ENCODE measurements at places on chromosomes 5 and 9.

DNA sequence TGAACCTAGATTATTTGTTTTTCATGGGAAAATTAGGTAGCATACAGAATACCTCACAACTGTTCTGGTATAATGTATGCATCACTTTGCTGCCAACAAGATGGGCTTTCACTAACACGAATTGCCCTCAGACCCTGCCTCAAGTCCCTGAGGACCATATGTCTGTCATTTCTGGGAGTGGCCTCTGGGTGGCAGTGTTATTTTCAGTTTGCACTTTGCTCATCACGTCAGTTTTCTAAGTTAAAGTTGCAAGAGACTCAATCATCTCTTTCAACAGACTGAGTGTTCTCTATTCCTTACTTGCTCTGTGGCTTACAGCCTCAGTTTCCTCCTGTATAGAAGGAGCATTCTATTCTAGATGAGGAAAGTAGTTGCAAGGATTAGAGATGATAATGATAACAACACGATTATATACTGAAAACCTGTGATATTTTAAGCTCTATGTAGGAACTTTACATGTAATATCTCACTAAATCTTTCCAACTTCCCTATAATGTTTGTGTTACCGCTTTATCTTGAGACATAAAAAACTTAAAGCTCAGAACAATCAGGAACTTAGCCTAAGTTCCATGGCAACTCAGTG, 55.7 kb downstream of the TSSK1B start:
- peak; percentile 42 for DNase-seq
- no peaks in the 10 kb centered on the region for H3K36me3 ChIP-seq
- H3K27ac ChIP-seq = no peak overlapping the region
- no peaks in the 10 kb centered on the region for H3K27me3 ChIP-seq

DNA sequence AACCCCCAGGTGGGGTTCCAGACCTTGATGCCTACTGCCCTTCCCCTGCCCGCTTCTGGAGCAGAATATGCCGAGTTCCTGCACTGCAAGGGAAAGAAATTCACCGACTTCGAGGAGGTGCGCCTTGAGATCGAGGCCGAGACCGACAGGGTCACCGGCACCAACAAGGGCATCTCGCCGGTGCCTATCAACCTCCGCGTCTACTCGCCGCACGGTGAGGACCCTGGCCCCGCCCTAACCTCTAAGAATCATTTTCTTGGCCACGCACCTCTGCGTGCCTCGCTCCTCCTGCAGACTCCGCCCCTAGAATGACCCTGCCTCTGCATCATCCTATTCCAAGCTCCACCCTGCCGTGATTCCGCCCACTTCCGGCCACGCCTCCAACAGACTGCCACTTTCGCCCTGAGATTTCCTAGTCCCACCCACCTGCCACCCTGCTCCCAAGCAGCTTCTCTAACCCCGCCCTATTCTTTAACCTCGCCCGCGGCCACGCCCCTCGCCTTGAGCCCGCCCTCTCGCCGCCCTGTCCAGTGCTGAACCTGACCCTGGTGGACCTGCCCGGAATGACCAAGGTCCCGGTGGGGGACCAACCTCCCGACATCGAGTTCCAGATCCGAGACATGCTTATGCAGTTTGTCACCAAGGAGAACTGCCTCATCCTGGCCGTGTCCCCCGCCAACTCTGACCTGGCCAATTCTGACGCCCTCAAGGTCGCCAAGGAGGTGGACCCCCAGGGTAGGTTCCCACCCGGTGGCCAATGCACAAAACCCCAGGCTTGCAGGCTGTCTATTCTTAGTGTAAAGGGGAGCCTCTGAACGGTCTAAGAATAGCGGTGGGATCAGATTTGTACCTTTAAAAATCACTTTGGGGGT, 15.6 kb downstream of the DNM1 start:
- DNase-seq = peak; percentile 100
- H3K4me1 ChIP-seq = peaks cover 62% of the 10 kb centered on the region
- peaks cover 6% of the 10 kb centered on the region for H3K36me3 ChIP-seq
- H3K27ac ChIP-seq = peak overlapping the region; percentile 43
- H3K4me3 ChIP-seq = peak overlapping the region; percentile 26
- H3K27me3 ChIP-seq = no peaks in the 10 kb centered on the region

DNA sequence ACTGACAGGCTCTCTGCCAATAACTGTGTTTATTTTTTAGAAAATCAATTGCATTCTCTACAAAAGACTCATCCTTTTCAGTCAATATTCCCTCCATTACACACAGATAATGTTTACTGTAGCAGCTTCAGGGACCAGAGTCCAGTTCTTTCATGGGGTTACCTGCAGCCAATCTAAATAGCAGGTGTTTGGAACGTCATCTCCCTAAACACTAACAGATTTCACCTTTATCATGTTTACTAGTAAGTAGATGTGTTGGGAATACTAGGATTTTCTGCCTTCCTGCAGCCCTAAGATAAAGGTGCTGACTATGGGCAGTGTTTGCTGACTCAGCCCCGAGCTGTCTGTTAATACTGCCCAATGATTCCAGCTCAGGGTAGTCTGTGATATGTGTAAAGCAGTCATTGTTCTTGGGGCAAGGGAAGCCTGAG, 447.0 kb downstream of the KIF4B start:
- H3K36me3 ChIP-seq = no peaks in the 10 kb centered on the region
- no peak overlapping the region for H3K4me3 ChIP-seq
- no peaks in the 10 kb centered on the region for H3K27me3 ChIP-seq
- no peak for DNase-seq
- no peak overlapping the region for H3K27ac ChIP-seq

DNA sequence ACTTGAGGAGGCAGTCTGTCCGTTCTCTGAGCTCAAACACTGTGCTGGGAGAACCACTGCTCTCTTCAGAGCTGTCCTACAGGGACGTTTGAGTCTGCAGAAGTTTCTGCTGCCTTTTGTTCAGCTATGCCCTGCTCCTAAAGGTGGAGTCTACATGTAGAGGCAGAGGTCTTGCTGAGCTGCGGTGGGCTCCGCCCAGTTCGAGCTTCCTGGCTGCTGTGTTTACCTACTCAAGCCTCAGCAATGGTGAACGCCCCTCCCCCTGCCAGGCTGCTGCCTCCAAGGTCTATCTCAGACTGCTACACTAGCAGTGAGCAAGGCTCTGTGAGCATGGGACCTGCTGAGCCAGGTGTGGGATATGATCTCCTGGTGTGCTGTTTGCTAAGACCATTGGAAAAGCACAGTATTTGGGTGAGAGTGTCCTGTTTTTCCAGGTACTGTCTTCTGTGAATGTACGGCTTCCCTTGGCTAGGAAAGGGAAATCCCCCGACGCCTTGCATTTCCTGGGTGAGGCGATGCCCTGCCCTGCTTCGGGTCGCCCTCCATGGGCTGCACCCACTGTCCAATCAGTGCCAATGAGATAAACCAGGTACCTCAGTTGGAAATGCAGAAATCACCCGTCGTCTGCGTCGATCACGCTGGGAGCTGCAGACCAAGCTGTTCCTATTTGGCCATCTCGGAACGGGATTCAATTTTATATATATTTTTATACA, 58.5 kb downstream of the CNTRL start:
- no peak overlapping the region for H3K27ac ChIP-seq
- H3K36me3 ChIP-seq = peaks cover 17% of the 10 kb centered on the region
- DNase-seq = peak; percentile 34

DNA sequence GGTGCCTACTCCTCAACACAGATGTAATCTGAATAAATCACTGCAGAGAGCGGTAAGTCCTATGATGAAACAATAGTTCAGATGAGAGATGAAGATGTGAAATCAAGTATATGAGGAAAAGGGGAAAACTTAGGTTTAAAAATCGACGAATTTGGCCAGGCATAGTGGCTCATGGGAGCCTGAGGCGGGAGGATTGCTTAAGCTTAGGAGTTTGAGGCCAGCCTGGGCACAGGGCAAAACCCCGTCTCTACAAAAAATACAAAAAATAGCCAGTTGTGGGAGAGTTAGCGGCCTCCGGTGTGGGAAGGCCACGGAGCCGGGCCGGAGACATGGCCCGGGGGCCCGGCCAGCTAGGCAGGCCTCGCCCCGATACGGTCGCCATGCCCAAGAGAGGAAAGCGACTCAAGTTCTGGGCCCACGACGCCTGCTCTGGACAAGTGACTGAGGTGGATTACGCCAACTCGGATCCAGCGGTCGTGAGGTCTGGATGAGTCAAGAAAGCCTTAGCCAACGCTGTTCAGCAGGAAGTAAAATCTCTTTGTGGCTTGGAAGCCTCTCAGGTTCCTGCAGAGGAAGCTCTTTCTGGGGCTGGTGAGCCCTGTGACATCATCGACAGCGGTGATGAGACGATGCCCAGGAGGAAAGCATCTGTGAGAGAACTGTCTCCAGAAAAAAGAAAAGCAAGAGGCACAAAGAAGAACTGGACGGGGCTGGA, 62.8 kb upstream of the SUB1 start:
- peaks cover 37% of the 10 kb centered on the region for H3K27me3 ChIP-seq
- no peak overlapping the region for H3K4me3 ChIP-seq
- DNase-seq = no peak
- H3K4me1 ChIP-seq = no peaks in the 10 kb centered on the region
- no peaks in the 10 kb centered on the region for H3K36me3 ChIP-seq
- H3K27ac ChIP-seq = no peak overlapping the region

GRCh38 chr5:34585601-34586104, 70.5 kb upstream of the RAI14 start:
- H3K27ac ChIP-seq = peak overlapping the region; percentile 29
- no peaks in the 10 kb centered on the region for H3K36me3 ChIP-seq
- no peak for DNase-seq
- no peak overlapping the region for H3K4me3 ChIP-seq

DNA sequence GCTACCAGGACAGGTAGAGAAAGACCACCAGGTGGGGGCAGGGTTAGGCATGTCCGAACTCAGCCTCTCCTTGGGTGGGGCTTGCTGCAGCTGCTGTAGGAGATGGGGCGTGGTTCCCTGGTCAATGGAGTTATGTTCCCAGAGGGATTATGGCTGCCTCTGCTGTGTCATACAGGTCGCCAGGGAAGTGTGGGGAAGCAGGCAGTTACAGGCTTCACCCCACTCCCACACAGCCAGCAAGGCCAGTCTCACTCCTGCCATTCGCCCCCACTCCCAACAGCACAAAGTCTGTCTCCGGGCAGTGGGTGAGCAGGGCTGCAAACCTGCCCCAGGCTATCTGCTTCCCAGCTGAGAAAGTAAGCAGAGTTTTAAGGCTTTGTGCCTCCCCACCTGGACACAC, 20.0 kb upstream of the CEP72 start:
- no peak overlapping the region for H3K4me3 ChIP-seq
- H3K27me3 ChIP-seq = peaks cover 64% of the 10 kb centered on the region
- H3K4me1 ChIP-seq = no peaks in the 10 kb centered on the region
- no peak for DNase-seq

GRCh38 chr9:31556667-31557463, 827.6 kb upstream of the ACO1 start:
- H3K4me3 ChIP-seq = no peak overlapping the region
- DNase-seq = no peak
- no peaks in the 10 kb centered on the region for H3K36me3 ChIP-seq
- no peaks in the 10 kb centered on the region for H3K4me1 ChIP-seq

DNA sequence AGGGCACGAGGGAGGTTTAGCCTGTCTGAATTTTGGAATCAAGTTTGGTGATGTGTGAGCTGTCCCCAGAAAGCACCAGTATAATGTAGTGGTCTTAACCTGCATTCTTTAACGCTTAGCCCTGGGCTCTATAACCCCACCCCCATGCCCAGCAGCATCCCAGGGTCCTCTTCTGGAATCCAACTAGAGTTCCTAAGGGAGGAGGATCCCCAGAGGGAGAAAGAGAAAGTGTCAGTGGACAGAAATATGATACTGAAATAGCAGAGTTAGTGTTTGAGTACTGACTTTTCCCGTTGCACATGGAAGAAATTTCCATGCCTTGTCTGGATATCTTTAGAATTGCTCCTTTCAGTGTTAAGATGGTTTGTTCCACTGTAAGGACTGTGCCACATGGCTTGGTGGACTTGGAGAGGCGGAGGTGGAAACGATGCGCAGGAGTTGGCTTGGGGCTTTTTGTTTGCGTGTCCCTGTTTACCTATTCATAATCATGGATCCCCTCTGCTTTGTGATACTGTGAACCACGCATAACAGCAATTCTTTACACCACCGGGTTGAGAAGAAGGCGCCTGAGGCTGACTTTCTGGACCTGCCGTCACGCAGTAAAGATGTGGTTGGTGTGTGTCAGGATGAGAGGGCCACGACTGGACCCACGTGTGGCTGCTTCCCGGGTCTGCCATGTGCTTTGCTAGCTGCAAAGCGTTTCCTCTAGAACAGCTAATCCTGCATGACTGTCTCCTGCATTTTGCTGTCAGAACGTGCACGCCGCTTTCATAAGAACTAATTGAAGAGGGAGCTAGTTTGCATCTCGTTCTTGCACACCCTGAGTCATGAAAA, 142.3 kb downstream of the SMARCA2 start:
- H3K27me3 ChIP-seq = no peaks in the 10 kb centered on the region
- no peak overlapping the region for H3K4me3 ChIP-seq
- H3K36me3 ChIP-seq = peaks cover 7% of the 10 kb centered on the region
- H3K27ac ChIP-seq = no peak overlapping the region
- H3K4me1 ChIP-seq = no peaks in the 10 kb centered on the region
- no peak for DNase-seq

GRCh38 chr9:111050819-111051218, 12.5 kb upstream of the LPAR1 start:
- H3K4me3 ChIP-seq = no peak overlapping the region
- no peak overlapping the region for H3K27ac ChIP-seq
- H3K36me3 ChIP-seq = no peaks in the 10 kb centered on the region
- no peak for DNase-seq
- no peaks in the 10 kb centered on the region for H3K4me1 ChIP-seq

DNA sequence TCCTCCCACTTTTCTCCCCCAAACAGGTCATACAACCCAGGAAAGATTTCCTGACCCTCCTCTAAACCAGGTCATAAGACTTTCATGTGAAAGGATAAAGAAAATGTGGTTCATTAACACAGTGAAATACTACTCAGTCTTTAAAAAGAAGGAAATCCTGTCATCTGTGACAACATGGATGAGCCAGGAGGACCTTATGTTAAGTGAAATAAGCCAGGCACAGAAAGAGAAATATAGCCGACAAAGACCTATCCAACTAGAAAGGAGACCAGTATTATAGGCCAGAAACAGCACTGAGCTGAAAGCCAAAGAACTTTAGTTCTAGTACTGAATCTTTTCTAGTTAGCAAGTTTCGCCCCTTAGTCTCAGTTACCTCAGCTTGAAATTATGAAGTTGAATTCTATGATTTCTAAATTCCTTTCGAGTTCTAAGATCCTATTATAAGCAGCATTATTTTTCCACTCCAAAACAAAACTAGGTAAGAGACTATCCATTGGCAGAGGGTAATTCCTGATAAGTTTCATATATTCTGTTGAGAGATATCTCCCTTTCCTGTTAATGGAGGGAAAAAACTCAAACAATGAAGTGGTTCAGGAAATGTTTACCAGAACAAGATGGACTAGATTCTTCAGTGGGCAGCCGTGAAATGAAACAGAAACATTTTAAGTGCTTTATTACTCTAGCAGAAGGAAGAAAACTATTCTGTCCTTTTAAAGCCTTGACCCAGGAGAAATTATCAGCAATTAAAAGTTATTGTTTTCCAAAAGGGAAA, 42.5 kb downstream of the GNA14 start:
- H3K4me1 ChIP-seq = no peaks in the 10 kb centered on the region
- no peaks in the 10 kb centered on the region for H3K27me3 ChIP-seq
- no peak overlapping the region for H3K4me3 ChIP-seq

- H3K36me3 ChIP-seq = no peaks in the 10 kb centered on the region
- peaks cover 29% of the 10 kb centered on the region for H3K27me3 ChIP-seq
- H3K4me3 ChIP-seq = no peak overlapping the region
Measured at GRCh38 chr5:134026521-134027287, 21.9 kb upstream of the VDAC1 start.

- H3K4me3 ChIP-seq = no peak overlapping the region
- no peak overlapping the region for H3K27ac ChIP-seq
- H3K27me3 ChIP-seq = 0 out of 3 replicates have a peak, but pooled peaks cover 6% of the 10 kb centered on the region
- no peaks in the 10 kb centered on the region for H3K36me3 ChIP-seq
- DNase-seq = no peak
Measured at GRCh38 chr5:138737494-138738265, 15.5 kb upstream of the CTNNA1 start.

Measured in K562 (cell line).